Fibroblast of the aortic adventitia (primary cell): ENCODE measurements at places on chromosomes 3 and 15.

- DNase-seq, result no peak
These were observed 112.6 kb downstream of the DNAJB8 start for GRCh38 chr3:128353991-128354687.

- DNase-seq, result no peak
These were observed 902.1 kb upstream of the SEMA6D start for GRCh38 chr15:46815240-46815639.

- no peak for DNase-seq
These were observed 217.8 kb upstream of the ARHGEF26 start for GRCh38 chr3:153903430-153903829.

DNA sequence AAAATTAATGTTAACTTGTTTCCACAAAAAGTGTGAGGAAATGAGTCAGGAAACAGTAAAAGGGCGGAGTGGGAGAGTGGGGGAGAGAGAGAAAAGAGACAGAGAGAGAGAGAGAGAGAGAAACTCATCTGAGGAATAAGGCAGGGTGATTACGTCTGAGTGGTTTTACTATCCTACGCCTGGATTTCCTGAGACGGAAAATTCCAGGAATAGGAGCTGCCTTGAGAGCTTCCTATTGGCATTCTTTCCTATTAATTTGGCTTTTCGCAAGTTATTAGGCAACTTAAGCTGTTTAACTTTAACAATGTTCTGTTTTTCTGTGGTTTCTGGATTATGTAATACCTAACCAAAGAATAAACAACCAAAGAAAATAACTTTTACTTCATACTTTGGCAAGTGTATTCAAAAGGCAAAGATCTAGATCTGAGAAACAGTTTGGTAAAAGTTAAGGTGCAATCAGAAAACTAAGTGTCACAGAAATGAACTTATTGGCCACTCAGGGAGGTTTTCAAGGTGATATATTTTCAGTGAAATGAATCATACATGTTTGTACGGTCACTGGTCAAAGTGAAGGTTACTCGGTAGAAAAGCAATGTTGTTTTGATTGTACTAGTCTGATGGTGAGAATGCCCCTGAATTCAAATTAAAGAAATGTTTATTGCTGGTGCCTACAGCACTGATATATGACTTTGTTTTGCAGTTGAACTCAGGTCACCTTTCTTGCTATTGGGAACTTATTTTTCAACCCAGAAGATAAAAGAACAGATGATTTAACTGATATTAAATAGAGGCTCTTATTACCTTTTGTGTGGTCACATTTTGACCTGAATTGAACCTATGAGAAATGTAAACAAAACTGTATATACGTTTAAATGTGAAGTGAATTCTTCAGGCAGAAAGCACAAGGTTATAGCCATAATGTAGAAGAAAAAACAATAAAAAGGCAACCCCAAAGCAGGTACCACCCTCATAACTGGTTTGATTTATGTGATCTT is 39.9 kb upstream of the TNFSF10 start:
- DNase-seq, result peak; percentile 96

DNA sequence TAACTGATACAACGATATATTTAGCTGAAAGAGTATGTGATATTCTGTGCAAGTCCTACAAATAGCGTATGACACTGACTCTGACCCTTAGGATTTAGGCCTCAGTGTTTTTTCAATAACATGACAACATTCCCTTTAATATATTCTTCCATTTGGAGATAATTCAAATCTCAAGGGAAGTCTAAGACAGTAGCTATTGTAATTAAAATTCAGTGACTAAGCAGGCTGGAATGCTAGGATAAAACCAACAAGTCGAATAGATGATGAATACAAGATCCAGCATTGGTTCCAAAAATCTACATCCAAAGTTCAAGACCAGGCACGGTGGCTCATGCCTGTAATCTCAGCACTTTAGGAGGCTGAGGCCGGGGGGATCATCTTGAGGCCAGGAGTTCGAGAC is 56.2 kb downstream of the QTRT2 start:
- peak; percentile 14 for DNase-seq

- DNase-seq, result peak; percentile 89
These were observed 98.0 kb upstream of the TLE3 start for GRCh38 chr15:70195587-70196305.

DNA sequence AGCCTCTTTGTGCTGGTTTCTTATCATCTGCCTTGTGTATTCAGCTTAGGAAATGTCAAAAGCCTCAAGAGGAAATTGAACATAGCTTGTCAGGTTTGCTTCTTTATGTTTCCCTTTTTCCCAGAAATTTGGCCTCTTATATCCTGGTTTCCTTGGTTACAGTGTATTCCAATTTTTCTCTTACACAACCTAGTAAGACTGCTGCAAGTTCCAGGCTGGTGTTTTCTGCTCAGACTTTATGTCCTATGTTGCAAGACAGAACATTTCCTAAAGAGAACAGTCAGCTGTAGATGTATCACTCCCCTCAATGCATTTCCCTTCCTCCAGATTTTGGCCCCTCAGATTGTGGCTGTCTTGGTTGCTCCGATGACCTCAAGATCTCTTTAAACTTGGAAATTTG is 102.5 kb downstream of the SH3GL3 start:
- DNase-seq, result no peak

GRCh38 chr3:146884721-146885120 is 279.6 kb upstream of the PLSCR5 start:
- DNase-seq, result no peak

- DNase-seq, result no peak
These were observed 124.1 kb downstream of the RASA2 start for GRCh38 chr3:141610939-141611338.

GRCh38 chr3:136838641-136839555 is 20.0 kb downstream of the SLC35G2 start:
- DNase-seq, result peak; percentile 58

DNA sequence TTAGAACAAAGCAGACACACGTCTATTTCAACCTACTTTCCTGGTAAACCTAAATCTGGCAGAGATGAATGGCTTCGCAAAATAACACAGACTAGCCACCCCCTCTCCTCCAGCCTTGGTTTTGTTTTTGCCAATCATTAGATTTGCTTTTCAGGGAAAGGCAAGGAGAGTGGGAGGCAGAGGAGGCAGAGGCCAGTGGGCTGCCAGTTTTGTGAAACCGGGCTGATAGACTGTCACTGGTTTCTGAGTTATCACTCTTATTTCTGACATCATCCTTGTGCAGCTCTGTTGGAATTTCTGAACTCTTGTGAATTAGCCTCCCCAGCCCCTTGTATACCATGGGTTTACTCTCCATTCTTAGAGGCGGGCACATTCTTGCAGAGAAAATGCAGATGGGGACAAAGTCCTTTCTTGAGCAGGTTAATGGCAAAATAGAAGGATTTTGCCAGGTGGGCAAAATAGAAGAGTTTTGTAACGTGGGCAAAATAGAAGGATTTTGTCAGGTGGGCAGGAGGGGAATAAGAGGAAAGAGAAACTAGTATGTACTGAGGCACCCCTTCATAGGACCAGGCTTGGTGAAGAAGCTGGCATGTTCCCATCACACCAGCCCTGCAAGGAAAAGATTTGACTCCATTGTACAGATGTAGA is 3.2 kb upstream of the FEM1B start:
- DNase-seq, result no peak

DNA sequence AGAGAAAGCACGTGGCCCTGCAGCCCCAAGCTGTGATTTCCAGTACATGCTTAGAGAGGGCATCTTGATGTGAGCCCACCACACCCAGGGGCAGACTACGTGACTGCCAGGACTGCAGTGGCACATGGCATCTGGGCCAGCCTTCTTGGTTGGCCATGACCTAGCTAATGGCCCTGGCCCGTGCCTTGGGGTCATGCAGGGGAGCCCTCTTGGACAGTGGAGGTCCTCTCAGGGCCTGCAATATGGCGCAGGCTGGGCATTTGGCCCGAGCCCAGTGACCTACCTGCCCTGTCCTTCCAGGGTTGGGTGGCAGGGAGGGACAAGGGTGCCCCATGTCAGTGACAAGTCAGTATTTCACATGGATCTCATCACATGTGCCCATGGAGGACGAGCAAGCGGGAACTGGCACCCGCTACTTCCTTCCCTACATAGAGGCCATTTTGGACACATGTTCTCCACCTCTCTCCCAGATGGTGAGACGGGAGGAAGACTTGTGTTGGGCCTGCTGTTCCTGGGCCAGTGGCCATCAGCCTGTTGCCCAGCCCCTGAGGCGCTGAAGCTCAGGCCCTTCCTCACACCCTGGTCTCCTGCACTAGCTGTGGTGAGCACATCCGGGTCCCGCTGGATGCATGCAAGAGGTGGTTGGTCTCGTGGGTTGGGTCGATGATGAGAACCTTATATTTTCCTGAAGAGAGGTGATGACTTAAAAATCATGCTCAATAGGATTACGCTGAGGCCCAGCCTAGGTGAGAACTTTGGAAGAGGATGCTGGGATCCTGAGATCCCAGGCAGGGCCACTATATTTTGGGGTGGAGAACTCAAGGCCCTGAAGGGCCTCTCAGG is 195.6 kb downstream of the UBE3A start:
- no peak for DNase-seq

GRCh38 chr3:53865732-53866499 is 16.0 kb downstream of the ACTR8 start:
- no peak for DNase-seq

DNA sequence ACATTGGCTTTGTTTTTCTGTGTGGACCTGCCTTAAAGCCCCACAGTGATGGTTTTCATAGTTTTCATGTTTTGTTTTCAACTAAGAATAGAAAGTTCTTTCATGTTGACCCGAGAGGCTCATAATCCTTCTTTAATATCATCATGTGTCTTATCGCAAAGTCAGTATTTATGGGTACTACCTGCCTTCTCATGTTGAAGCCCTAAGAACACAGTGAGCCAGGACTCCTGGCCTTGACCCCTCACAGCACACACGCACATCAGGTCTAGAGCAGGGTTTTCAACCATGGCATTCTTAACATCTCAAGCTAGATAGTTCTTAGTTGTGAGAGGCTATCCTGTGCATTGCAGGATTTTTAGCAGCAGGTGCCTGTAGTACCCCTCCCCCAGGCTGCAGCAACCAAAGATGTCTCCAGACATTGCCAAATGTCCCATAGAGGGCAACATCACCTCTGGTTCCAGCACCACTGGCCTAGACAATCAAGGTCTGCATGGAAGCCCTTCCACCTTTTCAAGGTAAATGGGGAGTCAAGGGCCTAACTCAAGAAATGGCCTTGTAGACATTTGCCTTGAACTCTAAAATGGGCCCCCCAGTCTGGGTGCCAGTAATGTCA is 118.3 kb downstream of the MTHFS start:
- no peak for DNase-seq
